WTC11 (cell line): ENCODE measurements at places on chromosomes 4 and X. TPM values are rescaled to one million over a fixed set of nuclear protein-coding genes. Genes with fewer than 3 reads are reported as not detected.
A peak's percentile ranks its signal among the peaks of the same experiment; 100 is the strongest.

- H3K4me3 ChIP-seq, result peak overlapping the region; percentile 83
- H3K36me3 ChIP-seq, result no peaks in the 10 kb centered on the region
- H3K27me3 ChIP-seq, result no peaks in the 10 kb centered on the region; the same call in 1 of the 2 replicates
- no peak for DNase-seq
- H3K27ac ChIP-seq, result no peak overlapping the region
Measured at GRCh38 chrX:110003167-110004156, 548 bp downstream of the TMEM164 start.

DNA sequence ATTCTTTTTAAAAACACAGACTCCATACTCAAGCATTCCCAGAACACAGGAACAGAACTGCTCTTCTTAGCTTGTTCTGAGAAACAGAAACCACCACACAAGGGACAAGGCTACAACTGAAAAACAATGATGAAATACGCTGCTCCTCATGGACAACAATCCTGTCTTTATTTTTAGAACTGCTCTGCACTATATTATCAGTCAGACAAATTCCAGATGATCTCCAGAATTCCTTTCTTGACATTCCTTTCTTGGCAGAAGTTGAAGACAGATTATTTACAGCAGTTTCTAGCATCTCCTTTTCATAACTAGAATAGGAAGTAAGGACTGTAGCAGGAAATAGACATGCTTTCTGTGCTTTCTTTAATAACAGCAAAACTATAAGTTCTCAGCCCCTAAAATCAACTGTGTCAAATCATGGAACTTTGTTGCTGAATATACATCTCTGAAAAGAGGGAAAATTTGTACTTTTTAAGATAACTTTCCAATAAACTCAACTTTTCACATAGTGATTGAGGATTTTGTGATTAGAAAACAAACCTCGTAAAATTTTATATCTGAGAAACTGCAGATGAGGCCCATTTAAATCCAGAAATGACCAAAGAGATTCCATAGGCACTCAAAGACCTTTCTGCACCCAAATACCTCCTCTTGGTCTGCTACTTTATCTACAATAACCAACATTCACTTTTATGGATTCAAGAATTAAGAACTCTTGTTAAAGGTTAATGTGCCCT, 35.9 kb downstream of the ANTXR2 start:
- no peak overlapping the region for H3K27ac ChIP-seq
- H3K4me1 ChIP-seq, result no peaks in the 10 kb centered on the region
- no peak for DNase-seq
- H3K27me3 ChIP-seq, result no peaks in the 10 kb centered on the region
- H3K36me3 ChIP-seq, result no peaks in the 10 kb centered on the region

DNA sequence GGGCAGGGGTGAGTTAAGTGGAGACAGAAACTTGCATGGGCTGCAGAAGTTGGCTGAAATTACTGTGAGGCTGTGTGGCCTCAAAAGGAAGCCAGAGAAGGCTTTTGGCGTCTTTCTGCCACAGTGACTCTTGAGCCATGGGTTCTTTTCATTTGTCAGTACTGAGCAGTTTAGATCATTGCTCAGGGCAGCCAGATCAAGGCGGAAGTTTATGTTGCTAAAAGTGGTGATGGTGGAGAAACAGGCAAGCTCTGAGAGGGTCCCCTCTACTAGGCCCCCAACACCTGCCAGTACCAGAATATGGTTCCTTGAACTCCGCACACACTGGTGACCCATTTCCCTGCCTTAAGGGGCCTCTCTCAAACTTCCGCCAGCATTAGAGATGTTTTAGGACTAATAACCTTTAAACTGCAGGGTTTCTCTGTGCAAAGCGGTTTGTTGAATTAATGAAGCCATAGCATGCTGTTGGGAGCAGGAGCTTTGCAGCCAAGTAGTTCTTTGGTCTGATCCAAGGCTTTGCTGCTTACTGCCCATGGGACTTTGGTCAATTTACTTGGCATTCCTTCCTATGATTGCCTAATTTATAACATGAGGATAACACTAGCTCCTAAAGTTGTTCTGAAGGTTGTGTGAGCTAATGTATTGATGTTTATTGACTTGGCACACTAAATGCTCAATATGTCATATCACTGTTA, 34.5 kb downstream of the RNF175 start:
- no peak overlapping the region for H3K27ac ChIP-seq
- H3K4me3 ChIP-seq, result no peak overlapping the region
- H3K36me3 ChIP-seq, result no peaks in the 10 kb centered on the region
- no peaks in the 10 kb centered on the region for H3K4me1 ChIP-seq

DNA sequence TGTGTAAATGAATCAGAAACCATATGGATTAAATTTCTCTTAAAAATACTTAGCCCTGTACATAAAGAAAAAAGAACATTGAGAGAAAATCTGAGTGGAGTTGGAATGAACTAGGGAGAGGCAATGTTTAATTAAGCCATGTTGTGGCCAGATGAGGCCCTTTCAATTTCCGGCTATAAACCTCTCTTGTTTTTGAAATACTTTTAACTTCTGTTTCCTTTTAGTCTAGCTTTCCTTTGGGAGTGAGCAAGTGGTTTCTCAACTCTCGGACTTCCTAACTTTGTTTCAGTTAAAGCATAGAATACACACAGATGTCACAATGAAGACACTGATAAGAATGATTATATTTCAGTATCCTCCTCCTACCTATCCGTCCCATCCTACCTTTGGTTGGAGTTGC, 197.2 kb downstream of the ARHGAP24 start:
- no peaks in the 10 kb centered on the region for H3K27me3 ChIP-seq
- DNase-seq, result no peak
- H3K4me1 ChIP-seq, result peaks cover 46% of the 10 kb centered on the region
- peaks cover 22% of the 10 kb centered on the region for H3K36me3 ChIP-seq

GRCh38 chr4:575281-576141, 584 bp downstream of the TMEM271 start:
- no peak overlapping the region for H3K27ac ChIP-seq
- H3K4me1 ChIP-seq, result peaks cover 25% of the 10 kb centered on the region
- peaks cover 84% of the 10 kb centered on the region for H3K27me3 ChIP-seq
- DNase-seq, result peak; percentile 78
- H3K4me3 ChIP-seq, result no peak overlapping the region

- H3K27ac ChIP-seq, result no peak overlapping the region
- H3K36me3 ChIP-seq, result peaks cover 64% of the 10 kb centered on the region
- no peaks in the 10 kb centered on the region for H3K27me3 ChIP-seq
- peak; percentile 9 for DNase-seq
Measured at GRCh38 chrX:1385253-1386223, 6.4 kb downstream of the SLC25A6 start.

DNA sequence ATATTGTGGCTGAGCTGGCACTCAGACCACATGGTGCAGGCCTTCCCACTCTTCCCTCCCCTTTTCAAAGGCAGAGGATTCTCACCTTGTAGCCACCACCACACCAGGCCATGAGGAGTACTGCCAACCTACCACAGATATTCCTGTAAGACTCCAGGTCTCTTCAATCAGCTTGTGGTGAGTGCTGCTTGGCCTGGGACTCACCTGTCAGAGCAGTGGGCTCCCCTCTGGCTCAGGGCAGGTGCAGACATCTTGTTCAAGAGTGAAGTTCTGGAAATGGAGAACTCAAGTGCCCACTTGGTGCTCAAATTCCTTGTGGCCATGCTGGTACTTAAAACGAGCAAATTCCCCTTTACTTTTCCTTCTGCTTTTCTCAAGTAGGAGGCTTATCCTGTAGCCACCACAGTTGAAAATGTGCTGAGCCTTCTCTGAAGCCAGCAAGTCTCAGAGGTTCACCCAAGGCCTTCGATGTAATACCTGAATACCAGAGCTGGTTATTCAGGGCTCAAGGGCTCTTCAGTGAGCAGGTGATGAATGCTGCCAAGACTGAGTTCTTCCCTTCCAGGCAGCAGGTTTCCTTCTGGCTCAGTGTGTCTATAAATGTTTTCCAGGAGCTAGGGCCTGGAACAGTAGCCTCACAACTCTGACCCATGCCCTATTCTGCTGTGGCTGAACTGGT, 212.9 kb downstream of the TEX13C start:
- H3K27me3 ChIP-seq, result no peaks in the 10 kb centered on the region
- H3K4me3 ChIP-seq, result no peak overlapping the region
- no peaks in the 10 kb centered on the region for H3K4me1 ChIP-seq
- DNase-seq, result no peak

- no peak overlapping the region for H3K4me3 ChIP-seq
- no peaks in the 10 kb centered on the region for H3K36me3 ChIP-seq
- no peak overlapping the region for H3K27ac ChIP-seq
- DNase-seq, result no peak
Measured at GRCh38 chrX:13415509-13415908, 95.7 kb upstream of the ATXN3L start.

The PLAC1 gene
- total RNA-seq, result 0.27 to 1.8 TPM in 2 of 3 replicates, not detected in the other

The F8A3 gene
- 5.5 to 7.4 TPM (median 5.8 TPM) in 3 replicates for total RNA-seq
